Central memory CD8-positive, alpha-beta T cell (primary cell): ENCODE measurements at places on chromosomes 6 and 20.

- no peak for DNase-seq
- no peaks in the 10 kb centered on the region for H3K4me1 ChIP-seq
- H3K36me3 ChIP-seq, result peaks cover 3% of the 10 kb centered on the region
- no peak overlapping the region for H3K27ac ChIP-seq
- no peak overlapping the region for H3K4me3 ChIP-seq
Observed at GRCh38 chr6:84136364-84137050, 90.9 kb downstream of the CEP162 start.

- no peak overlapping the region for H3K27ac ChIP-seq
- no peaks in the 10 kb centered on the region for H3K4me1 ChIP-seq
- no peak overlapping the region for H3K4me3 ChIP-seq
- no peaks in the 10 kb centered on the region for H3K36me3 ChIP-seq
- peaks cover 53% of the 10 kb centered on the region for H3K27me3 ChIP-seq
Observed at GRCh38 chr6:44631968-44632367, 244.5 kb downstream of the CDC5L start.

- peaks cover 3% of the 10 kb centered on the region for H3K27me3 ChIP-seq
- no peak overlapping the region for H3K4me3 ChIP-seq
- H3K36me3 ChIP-seq, result no peaks in the 10 kb centered on the region
- DNase-seq, result no peak
- H3K4me1 ChIP-seq, result no peaks in the 10 kb centered on the region
- no peak overlapping the region for H3K27ac ChIP-seq
Observed at GRCh38 chr20:54251096-54251495, 43.2 kb downstream of the PFDN4 start.

DNA sequence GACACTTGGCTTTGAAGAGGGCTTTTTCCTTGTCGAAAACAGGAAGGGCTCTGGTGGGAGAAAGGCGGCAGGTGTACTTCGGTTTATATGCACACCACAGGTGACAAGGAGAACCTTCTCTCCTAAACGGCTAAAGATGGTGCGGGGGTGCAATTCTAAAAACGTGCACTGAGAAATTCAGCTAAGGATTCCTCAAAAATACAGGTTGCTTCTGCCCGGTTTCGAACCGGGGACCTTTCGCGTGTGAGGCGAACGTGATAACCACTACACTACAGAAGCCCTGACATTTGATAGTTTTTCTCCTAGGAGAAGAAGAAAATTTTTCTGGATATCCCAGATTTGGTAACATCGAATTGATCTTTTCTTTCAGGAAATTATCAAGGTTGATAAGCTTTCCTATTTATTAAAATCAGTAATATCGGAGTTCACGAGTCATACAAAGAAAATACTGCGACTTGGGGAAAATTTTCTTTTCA is 32.0 kb downstream of the POM121L2 start:
- peaks cover 93% of the 10 kb centered on the region for H3K27me3 ChIP-seq
- no peak overlapping the region for H3K4me3 ChIP-seq
- no peak for DNase-seq
- peaks cover 22% of the 10 kb centered on the region for H3K36me3 ChIP-seq

DNA sequence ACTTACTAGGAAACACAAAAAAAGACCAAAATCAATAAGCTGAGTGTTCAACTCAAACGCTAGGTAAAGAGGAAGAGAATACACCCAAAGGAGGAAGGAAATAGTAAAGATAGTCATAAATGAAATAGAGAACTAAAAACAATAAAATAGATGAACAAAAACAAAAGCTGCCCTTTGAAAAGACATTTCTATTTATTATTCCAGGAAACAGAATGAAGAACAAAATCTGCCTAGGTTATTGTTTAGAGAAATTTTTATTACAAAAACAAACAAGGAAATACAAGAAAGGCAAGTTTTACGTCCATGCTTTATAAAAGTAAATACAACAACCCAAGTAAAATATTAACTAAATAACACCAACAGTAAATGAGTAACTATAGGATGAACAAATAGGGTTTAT is 20.1 kb downstream of the HLA-DMB start:
- no peak for DNase-seq
- no peaks in the 10 kb centered on the region for H3K36me3 ChIP-seq
- H3K27ac ChIP-seq, result no peak overlapping the region
- H3K4me3 ChIP-seq, result no peak overlapping the region
- no peaks in the 10 kb centered on the region for H3K4me1 ChIP-seq

GRCh38 chr6:160360955-160361354 is 12.8 kb downstream of the SLC22A3 start:
- H3K4me1 ChIP-seq, result no peaks in the 10 kb centered on the region
- peaks cover 50% of the 10 kb centered on the region for H3K27me3 ChIP-seq
- DNase-seq, result no peak
- peaks cover 2% of the 10 kb centered on the region for H3K36me3 ChIP-seq
- no peak overlapping the region for H3K27ac ChIP-seq
- H3K4me3 ChIP-seq, result no peak overlapping the region

DNA sequence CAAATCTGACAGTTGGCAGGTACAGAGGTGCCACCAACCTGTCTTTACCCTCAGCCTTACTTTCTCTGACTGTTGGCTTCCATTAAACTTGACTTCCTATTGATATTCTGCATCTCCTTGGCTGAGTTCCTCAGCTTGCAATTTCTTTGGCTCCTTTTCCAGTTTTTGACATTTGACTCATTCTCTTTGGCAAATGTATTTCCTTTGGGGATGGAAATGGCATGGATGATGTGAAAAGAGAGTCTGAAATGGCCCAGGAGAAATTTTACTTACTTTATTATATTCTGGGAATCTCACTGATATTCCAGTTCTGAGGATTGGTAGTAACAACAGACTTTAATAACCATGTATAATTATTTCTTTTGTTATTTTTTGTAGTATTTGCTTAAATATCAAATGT is 255.2 kb downstream of the CD109 start:
- no peak for DNase-seq
- no peak overlapping the region for H3K27ac ChIP-seq
- no peak overlapping the region for H3K4me3 ChIP-seq

DNA sequence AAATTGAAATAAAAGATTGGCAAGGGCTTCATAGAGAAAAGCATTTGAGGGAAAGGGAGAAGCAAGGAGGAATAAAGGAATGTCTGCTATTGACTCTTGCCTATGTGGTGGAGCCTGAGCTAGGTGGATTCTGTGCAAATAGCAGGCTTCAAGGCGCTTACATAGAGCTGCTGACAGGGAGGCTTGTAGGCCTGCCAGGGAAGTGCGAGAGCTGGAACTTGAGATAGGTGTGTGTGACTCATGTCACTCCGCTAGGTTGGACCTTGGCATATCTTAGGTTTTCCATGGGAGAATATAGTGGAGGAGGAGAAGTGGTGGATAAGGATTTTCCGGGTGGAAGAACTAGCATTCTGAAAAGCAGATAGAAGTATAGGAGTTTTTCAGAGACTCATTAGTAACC is 14.0 kb downstream of the SNRNP48 start:
- no peak overlapping the region for H3K27ac ChIP-seq
- no peaks in the 10 kb centered on the region for H3K27me3 ChIP-seq
- H3K4me1 ChIP-seq, result peaks cover 12% of the 10 kb centered on the region
- H3K36me3 ChIP-seq, result peaks cover 70% of the 10 kb centered on the region

DNA sequence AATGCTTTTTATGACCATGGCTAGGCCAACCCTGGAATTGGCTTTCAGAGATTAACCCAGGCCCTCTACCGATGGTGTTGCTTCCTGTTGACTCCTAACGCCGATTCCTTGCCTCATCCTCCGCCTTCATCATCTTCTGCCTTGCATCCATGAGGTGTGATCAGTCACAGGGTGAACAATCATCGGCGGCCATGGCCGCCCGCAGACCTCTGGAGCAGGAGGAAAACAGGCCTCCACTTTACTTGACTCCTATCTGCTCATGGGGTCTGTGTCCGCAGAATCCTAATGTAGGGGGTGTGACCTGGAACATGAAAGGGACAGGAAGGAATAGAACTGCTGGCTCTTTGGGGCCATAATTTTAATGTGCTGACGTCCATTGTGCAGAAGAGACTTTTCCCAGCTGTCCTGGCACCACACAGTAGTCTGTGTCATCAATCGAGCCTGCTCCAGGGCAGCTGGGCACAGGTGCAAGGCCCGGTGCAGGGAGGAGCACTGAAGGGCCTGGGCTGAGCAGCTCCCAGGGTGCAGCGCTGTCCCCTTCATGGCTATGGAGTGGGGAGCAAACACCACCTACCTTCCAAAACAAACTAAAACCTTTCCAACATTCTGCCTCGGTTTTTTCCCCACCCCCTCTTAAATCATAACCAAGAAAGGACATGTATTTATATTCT is 8.0 kb downstream of the SLC22A3 start:
- H3K27ac ChIP-seq, result no peak overlapping the region
- DNase-seq, result no peak
- H3K27me3 ChIP-seq, result peaks cover 59% of the 10 kb centered on the region
- H3K36me3 ChIP-seq, result peaks cover 2% of the 10 kb centered on the region
- H3K4me3 ChIP-seq, result no peak overlapping the region
- no peaks in the 10 kb centered on the region for H3K4me1 ChIP-seq

GRCh38 chr20:47126709-47127108 is 229.8 kb downstream of the ZMYND8 start:
- no peak overlapping the region for H3K27ac ChIP-seq
- peaks cover 74% of the 10 kb centered on the region for H3K27me3 ChIP-seq
- DNase-seq, result no peak
- no peaks in the 10 kb centered on the region for H3K4me1 ChIP-seq
- no peaks in the 10 kb centered on the region for H3K36me3 ChIP-seq

- H3K27ac ChIP-seq, result no peak overlapping the region
- H3K36me3 ChIP-seq, result no peaks in the 10 kb centered on the region
- no peaks in the 10 kb centered on the region for H3K4me1 ChIP-seq
- H3K27me3 ChIP-seq, result no peaks in the 10 kb centered on the region
Observed at GRCh38 chr6:162612613-162613012, 115.0 kb downstream of the PRKN start.

- no peaks in the 10 kb centered on the region for H3K27me3 ChIP-seq
- no peaks in the 10 kb centered on the region for H3K4me1 ChIP-seq
- H3K27ac ChIP-seq, result no peak overlapping the region
Observed at GRCh38 chr6:51450248-51450957, 631.7 kb downstream of the TFAP2B start.

DNA sequence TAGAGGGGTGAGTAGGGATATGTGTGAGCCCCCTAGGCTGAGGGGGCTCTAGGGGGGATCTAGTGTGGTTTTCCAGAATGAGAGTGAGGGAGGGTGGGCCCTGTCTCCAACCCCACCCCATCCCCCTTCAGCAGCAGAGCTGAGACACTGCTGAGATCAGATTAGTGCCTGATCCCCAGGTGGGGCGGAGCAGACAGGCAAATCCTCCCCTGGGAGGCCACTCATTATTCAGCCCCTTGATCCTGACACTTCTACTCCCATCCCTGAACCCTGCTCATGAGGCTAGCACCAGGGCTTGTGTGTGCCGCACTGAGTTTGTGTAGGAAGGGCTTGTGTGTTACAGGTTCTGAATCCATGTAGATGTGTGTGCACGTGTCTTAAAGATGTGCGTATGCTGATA is 42.5 kb downstream of the SPDEF start:
- H3K4me1 ChIP-seq, result peaks cover 15% of the 10 kb centered on the region
- no peak overlapping the region for H3K4me3 ChIP-seq

DNA sequence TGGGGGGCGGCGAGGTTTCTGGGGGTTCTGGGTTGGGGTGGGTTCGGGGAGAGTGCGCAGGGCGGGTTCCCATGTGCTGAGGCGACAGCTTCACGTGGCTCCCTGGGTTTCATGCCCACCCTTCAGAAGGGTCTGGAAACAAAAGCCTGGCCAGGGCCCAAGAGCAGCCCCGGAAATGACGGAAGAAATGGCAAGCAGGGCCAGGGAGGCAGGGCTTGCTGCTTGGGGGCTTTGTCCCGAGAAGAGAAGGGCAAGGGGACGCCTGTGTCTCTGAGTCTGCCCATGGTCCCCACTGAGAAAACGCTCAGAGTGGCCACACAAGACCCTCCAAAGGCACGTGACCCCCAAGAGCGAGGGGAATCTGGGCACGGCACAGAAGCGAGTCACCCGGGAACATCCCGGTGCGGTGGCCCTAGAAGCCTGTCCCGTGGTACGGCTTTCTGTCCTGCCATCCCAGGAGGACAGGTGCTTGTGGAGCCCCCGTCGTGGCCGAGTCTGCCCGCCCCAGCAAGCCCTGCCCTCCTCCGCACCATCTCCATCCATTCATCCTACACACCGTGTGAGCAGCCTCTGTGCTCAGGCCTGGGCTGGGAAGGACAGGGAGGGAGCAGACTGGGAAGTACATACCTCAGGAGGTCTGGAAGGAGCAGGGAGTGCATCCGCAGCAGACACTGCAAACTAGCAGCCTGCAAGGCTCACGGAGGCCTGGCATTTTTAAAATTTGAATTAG is 9.0 kb downstream of the NPEPL1 start:
- no peak overlapping the region for H3K4me3 ChIP-seq
- H3K4me1 ChIP-seq, result peaks cover 8% of the 10 kb centered on the region
- no peak overlapping the region for H3K27ac ChIP-seq
- H3K27me3 ChIP-seq, result no peaks in the 10 kb centered on the region

- H3K4me3 ChIP-seq, result no peak overlapping the region
- no peaks in the 10 kb centered on the region for H3K36me3 ChIP-seq
- H3K27ac ChIP-seq, result no peak overlapping the region
- no peak for DNase-seq
- H3K27me3 ChIP-seq, result peaks cover 51% of the 10 kb centered on the region
Observed at GRCh38 chr20:54350415-54350814, 125.0 kb upstream of the DOK5 start.

DNA sequence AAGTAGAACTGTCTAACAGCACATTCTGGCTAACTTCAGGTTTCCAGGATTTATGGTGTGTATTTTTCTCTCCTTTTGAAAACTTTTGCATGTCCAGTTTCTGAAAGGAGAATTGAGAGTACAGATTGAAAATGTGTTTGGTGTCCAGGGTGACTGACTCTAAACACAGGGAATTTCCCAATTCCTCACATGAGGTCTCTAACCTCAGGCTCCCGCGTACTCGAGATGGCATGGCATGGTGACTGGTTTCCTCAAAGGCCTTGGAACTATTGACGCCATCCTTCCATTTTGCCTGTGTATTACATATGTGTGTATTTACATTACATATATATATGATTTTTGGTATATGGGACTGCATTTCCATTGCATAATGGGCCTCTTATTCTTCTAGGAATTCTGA is 52.5 kb downstream of the PRND start:
- H3K4me3 ChIP-seq, result no peak overlapping the region
- peaks cover 4% of the 10 kb centered on the region for H3K36me3 ChIP-seq
- no peaks in the 10 kb centered on the region for H3K4me1 ChIP-seq
- no peak for DNase-seq

DNA sequence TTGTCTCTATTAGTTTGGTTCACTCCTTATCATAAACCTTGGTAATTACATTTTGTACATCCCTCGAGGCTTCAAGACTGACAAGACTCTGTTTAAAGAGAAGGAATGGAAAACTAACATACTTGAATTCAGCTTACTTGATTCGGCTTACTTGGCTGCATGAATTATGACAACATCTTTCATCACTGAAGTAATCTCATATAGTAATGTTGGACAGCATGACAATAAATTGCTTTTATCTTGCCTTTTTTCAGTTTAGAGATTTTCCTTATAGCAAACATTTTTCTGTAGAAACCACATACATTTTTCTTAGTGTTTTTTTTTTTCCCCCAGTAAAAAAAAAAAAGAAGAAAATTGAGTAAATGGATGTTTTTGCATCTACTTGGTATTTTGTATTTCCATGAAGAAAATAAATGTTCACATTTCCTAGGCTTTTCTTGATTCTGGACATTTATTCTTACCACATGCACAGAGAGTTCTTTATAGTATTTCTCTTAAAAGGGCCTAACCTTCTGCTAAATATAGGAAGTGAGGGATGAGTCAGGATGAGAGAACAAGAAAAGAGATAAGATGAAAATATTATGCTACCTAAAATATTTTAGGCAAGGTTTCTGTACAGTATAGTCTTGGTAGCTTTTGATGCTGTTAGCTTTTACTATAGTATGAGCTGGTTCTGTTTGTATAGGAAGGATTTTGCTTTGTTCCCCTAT is 101.0 kb upstream of the HDGFL1 start:
- no peak overlapping the region for H3K27ac ChIP-seq
- no peaks in the 10 kb centered on the region for H3K27me3 ChIP-seq
- H3K36me3 ChIP-seq, result no peaks in the 10 kb centered on the region
- no peak for DNase-seq
